ENCODE measurements at places on chromosomes 6 and 20.

GRCh38 chr6:108798670-108799353, 49.4 kb upstream of the ARMC2 start:
- DNase-seq = no peak

- peak; percentile 53 for DNase-seq
Observed at GRCh38 chr6:17429383-17430061, 36.1 kb downstream of the CAP2 start.

DNA sequence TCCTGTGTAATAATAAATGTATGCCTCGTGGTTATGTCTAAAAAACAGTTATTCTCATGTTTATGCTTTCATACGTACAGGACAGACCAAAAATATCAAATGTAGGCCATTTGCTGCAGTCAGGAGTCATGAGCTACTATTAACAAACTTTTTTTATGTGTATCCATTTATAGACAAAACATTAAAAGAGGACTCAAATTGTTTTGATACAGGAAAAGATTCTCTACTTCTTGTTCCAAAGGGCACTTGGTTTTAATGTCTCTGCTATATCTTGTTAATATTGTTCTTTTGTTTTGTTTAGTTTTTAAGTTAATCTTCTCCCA, 155.2 kb downstream of the ZDHHC14 start:
- DNase-seq = no peak

DNA sequence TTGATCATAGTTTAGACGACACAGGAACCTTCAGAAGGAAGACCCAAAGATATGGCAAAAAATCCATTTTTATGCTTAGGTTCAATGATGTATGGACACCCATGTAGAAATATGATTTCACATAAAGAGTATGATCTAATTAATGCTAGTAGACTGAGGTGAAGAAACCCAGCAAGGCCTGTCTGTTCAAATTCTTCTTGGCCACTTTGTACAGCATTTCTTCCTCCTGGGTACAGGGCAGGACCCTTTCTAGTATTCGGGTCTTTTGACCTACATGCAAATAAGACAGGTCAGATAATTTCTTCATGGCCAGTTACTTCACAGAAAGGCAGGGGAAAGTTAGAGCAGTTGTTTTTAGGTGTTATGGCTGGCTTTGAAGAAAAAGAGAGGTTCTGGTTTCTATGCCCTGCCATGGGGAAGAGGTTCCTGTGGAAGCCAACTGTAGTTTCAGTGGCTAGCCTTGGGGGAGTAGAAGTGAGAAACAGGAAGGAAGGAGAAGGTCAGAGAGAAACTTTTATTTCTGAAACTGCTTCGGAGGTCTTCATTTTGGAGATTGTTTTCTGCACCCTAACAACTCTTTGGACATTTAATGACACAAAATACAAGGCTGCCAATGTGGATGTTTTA, 208.3 kb downstream of the PTPRK start:
- no peak for DNase-seq

DNA sequence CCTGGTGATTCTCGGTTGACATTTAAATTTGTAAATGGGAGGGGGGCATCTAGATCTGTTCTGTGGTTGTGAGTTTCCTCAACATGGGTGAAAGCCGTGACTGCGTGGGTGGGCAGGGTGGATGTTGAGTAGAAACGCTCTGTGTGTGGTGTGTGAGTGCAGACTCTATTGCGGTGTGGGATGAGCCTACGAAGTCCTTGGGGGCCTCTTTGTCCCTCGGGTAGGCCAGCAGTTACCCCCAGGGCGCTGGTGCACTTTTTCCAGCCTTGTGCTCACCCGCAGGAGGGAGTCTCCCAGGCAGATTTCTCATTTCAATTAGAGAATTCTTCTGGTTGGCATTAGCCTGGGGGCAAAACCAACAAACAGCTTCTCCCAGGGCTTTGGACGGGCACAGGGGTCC, 10.6 kb downstream of the TOX2 start:
- no peak for DNase-seq

GRCh38 chr6:34457382-34457741, 8.5 kb upstream of the PACSIN1 start:
- no peak for DNase-seq

DNA sequence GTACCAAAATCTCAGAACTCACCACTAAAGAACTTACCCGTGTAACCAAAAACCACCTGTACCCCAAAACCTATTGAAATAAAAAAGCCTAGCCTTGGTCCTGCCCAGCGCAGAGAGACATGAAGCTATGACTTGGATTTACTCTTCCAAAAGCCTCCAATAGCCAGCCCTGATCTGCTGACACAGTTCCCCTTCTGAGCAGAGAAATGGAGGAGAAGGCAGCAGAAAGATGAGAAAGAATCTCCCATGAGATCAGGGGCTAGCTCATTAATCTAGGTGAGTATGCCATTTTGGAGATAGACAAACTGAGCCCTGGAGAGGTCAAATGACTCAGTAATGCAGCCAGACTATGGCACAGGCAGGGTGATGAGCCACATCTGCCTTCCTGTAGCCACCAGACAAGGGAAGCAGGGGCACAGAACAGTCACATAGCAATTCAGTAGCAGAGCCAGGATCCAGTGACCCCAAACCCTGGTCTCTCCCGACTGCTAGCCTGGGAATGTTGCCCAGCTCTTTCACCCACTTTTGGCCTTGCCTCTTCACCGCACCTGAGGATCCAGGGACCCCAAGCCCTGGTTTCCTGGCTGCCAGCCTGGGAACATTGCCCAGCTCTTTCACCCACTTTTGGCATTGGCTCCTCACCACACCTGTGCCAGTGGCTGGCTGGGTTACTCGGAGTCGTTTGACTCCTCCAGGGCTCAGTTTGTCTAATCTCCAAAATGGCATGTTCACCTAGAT, 7.2 kb upstream of the SDCBP2 start:
- DNase-seq = no peak

- no peak for DNase-seq
Observed at GRCh38 chr6:128242765-128243403, 277.5 kb downstream of the PTPRK start.

DNA sequence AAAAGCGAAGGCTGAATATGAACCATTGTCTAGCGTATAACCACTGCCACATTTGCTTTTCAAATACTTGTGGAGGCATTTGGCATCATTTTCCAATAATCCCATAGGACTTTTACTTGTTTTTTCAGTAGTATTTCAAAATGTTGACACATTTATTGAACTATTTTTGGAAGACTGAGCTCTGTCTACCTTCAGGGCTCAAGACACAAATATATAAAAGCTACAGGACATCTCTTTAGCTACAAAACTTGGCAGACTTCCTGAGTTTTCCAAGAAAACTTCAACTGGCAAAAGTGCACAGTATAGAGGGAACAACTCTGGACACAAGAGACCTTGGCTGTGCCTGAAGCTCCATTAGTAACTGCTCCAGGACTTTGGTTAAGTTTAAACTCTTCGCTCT, 13.4 kb downstream of the EPB41L2 start:
- DNase-seq = no peak

GRCh38 chr6:168035098-168035660, 37.7 kb downstream of the KIF25 start:
- peak; percentile 78 for DNase-seq

- DNase-seq = peak; percentile 36
Observed at GRCh38 chr20:64038565-64039292, 2.7 kb downstream of the C20orf204 start.

- DNase-seq = no peak
Observed at GRCh38 chr20:25129428-25129827, 47.5 kb upstream of the VSX1 start.

GRCh38 chr6:37785002-37785662, 34.4 kb upstream of the ZFAND3 start:
- DNase-seq = no peak

Data from NCI-H774 (cell line).